CD4-positive, CD25-positive, alpha-beta regulatory T cell (primary cell): ENCODE measurements at places on chromosomes 16 and 17. TPM values are rescaled to one million over a fixed set of nuclear protein-coding genes. Genes with fewer than 3 reads are reported as not detected.

DNA sequence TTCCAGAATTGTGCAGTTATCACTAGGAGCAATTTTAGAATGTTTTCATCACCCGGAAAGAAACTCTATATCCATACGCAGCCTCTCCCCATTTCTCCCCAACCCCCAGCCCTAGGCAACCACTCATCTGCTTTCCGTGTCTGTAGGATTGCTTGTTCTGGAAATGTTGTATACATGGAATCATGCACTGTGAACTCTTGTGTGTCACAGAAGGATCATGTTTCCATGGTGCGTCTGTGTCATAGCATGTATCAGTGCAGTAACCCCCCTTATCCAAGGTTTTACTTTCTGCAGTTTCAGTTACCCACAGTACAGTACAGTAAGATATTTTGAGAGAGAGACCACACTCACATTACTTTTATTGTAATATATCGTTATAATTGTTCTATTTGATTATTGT, 299.4 kb downstream of the CPPED1 start:
- no peak for DNase-seq

DNA sequence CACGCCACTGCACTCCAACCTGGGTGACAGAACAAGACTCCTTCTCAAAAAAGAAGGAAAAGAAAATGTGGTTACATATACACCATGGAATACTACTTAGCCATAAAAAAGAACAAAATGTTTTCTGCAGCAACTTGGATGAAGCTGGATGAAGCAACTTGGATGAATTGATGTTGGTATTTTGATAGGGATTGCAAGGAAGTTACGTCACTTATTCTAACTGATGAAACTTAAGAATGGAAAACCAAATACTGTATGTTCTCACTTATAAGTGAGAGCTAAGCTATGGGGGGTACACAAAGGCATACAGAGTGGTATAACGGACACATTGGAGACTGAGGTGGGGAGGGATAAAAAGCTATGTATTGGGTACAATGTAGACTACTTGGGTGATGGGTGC, 17.5 kb downstream of the PLA2G10 start:
- DNase-seq, result no peak

GRCh38 chr16:77873066-77873465, 84.7 kb downstream of the VAT1L start:
- no peak for DNase-seq

DNA sequence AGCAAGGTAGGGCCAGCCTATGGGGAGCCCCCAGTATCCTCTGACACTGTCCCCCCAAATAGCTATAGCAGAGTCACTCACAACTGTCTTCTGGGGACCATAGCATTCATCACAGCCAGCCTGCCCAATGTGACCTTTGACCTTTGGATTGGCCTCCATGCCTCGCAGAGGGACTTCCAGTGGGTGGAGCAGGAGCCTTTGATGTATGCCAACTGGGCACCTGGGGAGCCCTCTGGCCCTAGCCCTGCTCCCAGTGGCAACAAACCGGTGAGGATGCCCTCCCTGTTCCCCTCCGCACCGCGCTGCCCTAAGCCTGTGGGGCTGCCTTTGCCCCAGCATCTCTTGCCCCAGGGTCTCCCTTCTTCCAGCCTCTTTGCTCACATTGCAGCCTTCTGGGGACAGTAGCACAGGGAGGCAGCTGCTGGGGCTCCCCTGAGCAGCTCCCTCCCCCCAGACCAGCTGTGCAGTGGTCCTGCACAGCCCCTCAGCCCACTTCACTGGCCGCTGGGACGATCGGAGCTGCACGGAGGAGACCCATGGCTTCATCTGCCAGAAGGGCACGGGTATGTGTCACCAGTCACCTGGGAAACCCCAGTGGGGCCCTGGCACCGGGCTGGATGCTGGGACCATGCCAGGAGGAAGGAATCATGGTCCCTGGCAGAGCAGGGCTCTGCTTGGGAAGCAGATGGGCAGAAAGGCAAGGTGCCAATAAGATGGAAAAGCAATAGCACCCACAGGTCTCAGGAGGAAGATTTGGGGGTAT, 61.1 kb downstream of the MRC2 start:
- no peak for DNase-seq

GRCh38 chr17:48892940-48893645, 506 bp downstream of the ATP5MC1 start:
- no peak for DNase-seq

DNA sequence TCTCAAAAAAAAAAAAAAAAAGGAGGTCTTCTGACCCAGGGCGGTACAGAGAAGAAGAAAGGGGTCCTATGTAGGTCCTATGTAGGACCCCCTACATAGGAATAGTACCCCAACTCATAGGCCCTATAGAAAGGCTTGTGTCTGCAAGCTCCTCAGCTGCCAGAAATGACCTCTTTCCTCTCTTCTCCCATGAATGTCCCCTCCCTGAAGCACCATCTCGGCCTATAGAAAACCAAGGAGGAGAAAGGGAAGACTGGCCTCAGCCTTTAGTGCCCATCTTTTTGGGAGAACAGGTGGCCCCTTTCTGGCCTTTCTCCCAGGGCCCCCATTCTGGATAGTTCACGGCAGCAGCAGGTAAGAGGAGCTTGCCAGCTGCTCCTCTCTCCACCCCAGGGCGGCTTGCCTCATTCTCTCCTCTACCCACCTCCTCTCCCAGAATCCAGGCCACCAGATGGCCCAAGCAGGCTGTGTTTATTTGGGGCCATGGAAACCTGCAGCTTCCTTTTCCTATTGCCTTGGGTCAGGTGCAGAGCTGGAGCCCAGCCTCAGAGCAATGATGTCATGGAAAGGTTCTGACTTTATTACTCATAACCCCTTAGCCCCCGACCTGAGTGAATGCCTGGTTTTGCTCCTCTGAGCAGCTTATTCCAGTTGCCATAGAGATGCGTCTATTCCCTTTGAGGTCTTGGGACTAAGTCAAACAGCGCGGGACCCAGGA, 1.6 kb upstream of the MRPL58 start:
- DNase-seq, result no peak

GRCh38 chr17:19383681-19384470, 3.1 kb downstream of the MFAP4 start:
- DNase-seq, result no peak

DNA sequence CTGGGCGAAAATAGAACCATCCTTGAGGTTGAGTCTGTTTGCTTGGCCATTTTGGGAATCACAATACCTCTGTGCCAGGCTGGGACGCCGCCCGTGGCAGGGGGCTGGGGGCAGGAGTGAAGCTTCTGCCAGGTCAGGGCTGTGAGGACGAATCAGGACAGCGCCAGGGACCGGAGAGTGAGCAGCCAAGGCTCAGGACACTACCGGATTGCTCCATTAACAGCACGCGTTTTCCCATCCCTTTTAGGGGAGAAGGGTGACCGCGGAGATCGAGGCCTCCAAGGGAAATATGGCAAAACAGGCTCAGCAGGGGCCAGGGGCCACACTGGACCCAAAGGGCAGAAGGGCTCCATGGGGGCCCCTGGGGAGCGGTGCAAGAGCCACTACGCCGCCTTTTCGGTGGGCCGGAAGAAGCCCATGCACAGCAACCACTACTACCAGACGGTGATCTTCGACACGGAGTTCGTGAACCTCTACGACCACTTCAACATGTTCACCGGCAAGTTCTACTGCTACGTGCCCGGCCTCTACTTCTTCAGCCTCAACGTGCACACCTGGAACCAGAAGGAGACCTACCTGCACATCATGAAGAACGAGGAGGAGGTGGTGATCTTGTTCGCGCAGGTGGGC, 23.4 kb downstream of the C1QTNF1 start:
- no peak for DNase-seq

- DNase-seq, result no peak
These were observed 61.8 kb upstream of the RBFOX1 start for GRCh38 chr16:7270823-7271222.

GRCh38 chr17:4073983-4074830, 68.6 kb downstream of the ZZEF1 start:
- DNase-seq, result no peak

- no peak for DNase-seq
These were observed 95.7 kb downstream of the C16orf78 start for GRCh38 chr16:49469311-49469670.

DNA sequence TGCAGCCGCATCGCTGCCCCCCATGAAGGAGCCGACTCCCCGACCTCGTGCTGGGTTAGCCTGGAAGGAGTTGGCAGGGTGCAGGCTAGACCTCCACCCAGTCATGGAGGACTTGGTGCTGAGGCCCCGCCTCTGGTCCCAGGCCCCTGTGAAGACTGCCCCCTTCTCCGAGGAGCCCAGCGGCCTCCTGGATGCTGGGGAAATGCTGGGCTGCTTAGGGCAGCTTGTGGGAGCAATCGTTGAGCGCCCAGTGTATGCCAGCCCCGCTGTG, 1.8 kb downstream of the SSTR5 start:
- no peak for DNase-seq

DNA sequence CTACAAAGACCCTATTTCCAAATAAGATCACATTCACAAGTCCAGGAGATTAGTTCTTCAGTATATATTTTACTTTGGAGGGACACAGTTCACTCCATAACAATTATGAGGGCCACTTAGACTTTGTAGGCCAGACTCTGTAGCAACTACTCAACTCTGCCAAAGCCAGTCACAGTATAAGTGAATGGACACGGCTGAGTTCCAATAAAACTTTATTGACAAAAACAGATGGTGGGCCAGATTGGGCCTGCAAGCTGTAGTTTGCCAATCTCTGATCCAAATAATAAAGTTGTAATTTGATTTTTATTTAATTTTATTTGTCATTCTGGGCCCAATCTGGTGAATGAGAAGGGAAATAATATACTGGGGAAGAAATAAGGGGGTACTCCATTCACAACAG, 101.1 kb downstream of the ZNF18 start:
- no peak for DNase-seq

DNA sequence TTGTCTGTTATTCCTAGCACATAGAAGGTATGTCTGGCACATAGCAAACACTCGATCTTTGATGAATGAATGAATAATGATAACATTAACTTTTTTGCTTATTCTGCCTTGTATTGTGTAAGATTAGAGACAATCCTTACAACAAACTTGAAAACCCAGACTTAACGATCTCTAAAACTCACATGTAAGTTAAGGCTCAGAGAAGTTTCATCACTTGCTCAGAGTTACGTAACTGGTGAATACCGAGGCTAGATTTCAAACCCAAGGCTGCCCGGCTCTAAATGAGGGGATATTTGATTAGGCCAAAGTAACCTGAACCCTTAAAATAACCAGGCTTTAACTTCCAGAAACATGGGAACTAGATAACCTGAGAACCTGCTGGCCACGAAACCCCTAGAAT, 22.3 kb downstream of the CAPNS2 start:
- no peak for DNase-seq

- peak; percentile 65 for DNase-seq
These were observed 217.8 kb downstream of the SPECC1 start for GRCh38 chr17:20226814-20227482.

GRCh38 chr16:82793528-82794245, 166.9 kb downstream of the CDH13 start:
- DNase-seq, result no peak

ZNF423 gene
- polyA plus RNA-seq, result not detected

AKAP1 gene
- 16.7 TPM for polyA plus RNA-seq

CRYBA1 gene
- not detected for polyA plus RNA-seq

RPGRIP1L gene
- polyA plus RNA-seq, result 3.2 TPM

NXN gene
- 0.44 TPM for polyA plus RNA-seq

RRAD gene
- polyA plus RNA-seq, result not detected

NT5C gene
- 57.1 TPM for polyA plus RNA-seq

RNF227 gene
- polyA plus RNA-seq, result 2.2 TPM

CCL3 gene
- polyA plus RNA-seq, result 0.45 TPM
